ENCODE measurements at places on chromosomes 2 and 18.

- DNase-seq, result no peak
Measured at GRCh38 chr18:49100226-49100968, 149.6 kb upstream of the SMAD7 start.

DNA sequence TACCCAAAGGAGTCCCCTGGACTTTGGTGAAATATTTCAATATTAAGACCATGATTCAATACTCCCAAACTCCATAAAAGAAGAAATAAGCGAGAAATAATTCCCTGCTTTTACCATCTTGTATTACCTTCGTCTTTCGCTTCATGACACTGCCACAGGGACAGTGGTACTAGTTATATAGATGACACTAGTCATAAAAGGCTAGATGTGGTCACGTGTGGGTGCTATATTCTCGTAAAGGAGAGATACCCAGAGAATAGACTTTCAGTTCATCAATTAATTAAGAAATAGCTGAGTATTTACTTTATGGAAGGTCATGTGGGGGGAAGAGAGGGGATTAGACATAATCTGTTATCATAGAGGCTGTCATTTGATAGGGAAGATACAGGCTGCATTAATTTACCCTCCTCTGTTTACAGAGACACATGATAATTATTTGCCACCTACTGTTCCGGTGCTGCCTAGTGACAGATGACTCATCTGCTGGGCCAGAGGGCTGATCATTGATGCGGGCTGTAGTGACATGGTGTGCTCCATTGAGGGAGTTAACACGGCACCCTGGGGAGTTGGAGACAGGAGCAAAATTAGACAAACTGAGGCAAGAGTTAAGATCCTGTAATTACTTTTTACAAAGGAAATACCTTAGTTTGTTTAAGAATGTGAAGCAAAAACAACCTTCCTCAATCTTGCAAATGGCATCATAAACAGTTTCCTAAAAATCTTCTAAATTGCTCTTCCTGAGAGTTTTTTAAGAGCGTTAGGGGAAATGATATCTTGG, 78.2 kb upstream of the ITGB6 start:
- no peak for DNase-seq

DNA sequence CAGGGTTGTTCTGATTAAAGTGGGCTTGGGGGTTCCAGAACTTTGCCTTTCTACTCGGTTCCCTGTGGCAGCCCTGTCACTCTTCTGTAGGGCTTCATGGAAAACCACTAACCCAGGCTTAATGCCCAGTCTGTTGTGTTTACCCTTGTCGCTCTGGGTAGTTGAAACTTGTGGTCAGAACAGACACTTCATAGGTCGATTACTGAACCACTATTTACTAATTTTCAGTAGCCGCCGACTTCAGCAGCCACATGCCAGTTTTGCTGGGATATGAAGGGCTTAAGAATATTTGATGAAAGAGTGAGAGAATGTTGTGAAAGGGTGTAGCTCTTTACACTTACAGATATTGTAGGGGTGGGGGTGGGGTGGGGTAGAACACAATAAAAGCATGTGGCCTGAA, 362.3 kb downstream of the RND3 start:
- no peak for DNase-seq

GRCh38 chr2:238120463-238121298, 17.8 kb upstream of the KLHL30 start:
- DNase-seq, result no peak

DNA sequence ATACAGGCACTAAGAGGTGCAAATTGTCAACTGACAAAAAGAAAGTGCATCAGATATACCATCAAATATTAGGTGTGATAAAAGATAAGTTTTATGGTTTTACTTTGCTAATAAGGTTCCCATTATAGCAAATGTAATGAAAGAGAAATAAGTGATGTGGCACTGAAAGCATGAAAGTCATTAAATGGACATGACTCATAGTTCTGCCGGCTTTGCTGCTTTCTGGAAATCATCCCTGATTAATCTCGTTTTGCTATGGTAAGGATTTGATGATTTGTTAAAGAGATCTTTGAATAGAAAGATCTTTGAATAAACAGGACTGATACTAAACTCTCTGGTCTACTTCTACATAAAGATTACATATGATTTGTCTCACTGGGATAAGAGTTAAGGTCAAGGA, 72.7 kb downstream of the CLIP4 start:
- no peak for DNase-seq

GRCh38 chr2:230225486-230225885, at the start of gene SP140:
SP140 (plus strand) TSS chr2:230225736; CDS start chr2:230225845, 109 bp downstream.
- DNase-seq, result peak; percentile 70

DNA sequence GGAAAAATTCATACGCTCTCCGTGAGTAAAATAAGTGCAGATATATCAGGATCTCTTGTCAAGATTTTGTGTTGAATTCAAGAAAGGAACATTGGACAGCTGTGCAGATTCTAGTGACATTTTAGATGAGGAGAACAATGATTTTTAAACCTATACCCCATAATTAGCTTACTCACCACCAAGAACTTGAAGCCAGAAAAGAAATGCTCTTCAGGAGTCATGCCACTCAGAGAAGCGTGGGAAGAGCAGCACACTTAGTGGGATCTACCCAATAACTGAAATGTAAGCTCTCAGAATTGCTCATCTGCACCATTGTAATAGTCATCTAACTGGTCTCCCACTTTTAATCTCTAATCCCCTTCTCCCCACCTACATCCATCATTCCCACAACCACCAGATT, 9.2 kb upstream of the ERMN start:
- no peak for DNase-seq

- no peak for DNase-seq
Measured at GRCh38 chr2:222050981-222051380, 247.8 kb downstream of the PAX3 start.

- no peak for DNase-seq
Measured at GRCh38 chr2:85540133-85540648, 1.2 kb downstream of the MAT2A start.

GRCh38 chr2:159035790-159036411, 67.5 kb downstream of the TANC1 start:
- DNase-seq, result no peak

GRCh38 chr2:67667054-67667908, 270.1 kb downstream of the ETAA1 start:
- DNase-seq, result no peak

GRCh38 chr2:220076734-220077133, 449.3 kb downstream of the SLC4A3 start:
- no peak for DNase-seq

DNA sequence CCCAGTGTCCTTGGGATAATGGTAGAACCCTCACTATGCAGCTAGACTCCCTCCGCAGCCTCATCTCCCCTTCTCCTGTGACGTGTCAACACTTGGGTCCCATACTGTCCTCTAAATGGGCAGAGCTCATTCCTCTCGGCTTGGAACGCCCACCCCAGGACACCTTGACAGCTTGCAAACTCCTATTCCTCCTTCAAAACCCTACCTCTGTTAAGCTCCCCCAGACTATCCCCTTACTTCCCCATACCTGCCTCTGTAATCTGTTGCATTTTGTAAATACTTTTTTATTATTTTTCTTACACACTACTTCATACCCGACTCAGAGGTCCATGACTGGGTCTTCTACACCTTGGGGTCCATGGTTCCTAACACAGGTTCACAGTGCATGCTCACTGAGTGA, 28.0 kb downstream of the STEAP3 start:
- DNase-seq, result no peak

DNA sequence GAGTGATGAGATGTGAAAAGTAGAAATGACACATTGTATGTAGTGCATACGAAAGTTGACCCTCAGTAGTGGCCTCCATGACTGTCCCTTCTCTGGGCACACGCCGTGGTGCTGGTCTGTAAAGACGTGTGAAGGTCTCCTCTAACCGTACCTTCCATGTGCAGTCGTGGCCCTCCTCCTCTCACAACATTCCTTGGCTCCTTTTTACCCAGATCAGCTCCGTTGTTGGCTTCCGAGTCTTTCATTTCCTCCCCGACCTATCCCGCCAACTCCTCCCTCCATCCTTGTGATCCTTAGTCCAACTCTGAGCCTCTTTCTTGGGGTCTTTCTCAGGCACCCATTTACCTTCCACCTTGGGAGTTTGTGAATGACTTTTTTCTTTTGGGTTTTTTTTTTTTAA, 160.4 kb upstream of the BCL2L11 start:
- no peak for DNase-seq

- no peak for DNase-seq
Measured at GRCh38 chr2:223954401-223954800, 2.9 kb upstream of the MRPL44 start.

DNA sequence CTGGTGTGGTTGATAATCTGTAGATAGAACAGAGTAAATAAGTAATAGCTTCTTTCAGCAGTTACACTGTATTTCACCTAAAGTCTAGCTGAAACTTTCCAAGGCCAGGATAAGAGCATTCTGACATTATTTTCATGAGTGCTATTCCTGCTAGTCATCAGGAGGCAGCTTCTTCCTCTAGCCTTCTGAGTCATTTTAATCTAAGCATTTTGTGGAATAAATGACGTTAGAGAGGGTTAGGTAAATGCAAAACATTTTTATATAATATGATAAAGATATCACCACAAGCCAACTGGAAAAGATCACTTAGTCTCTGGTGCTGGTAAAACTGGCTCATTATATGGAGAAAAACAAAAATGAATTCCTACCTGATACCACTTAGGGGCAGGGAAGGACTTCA, 138.5 kb downstream of the MEP1B start:
- no peak for DNase-seq

- no peak for DNase-seq
Measured at GRCh38 chr2:38246105-38246504, 131.0 kb downstream of the ATL2 start.

GRCh38 chr2:175852879-175853615, 149.0 kb downstream of the LNPK start:
- DNase-seq, result no peak

- no peak for DNase-seq
Measured at GRCh38 chr18:3269241-3269913, 7.4 kb downstream of the MYL12B start.
